Right kidney (tissue), 9 donors: ENCODE measurements at places on chromosomes 1 and 21.

DNA sequence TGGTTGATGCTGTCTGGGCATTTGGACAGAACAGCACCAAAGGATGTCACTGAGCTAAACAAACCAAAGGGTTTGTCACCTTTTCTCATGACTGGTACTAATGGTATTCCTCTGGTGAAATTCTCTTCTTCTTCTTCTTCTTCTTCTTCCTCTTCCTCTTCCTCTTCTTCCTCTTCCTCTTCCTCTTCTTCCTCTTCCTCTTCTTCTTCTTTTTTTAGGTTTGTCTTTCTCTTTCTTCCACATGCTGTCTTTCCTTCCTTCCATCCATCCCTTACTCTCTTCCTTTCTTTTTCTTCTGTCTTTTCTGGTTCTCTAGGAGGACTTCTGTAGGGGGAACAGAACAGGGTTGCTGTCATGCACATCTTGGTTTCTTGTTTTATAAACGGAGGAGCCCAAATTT lies 9.3 kb upstream of the IGFN1 start:
- no peak for DNase-seq

- no peak for DNase-seq
Observed at GRCh38 chr21:22374218-22374969, 1376.2 kb downstream of the NCAM2 start.

DNA sequence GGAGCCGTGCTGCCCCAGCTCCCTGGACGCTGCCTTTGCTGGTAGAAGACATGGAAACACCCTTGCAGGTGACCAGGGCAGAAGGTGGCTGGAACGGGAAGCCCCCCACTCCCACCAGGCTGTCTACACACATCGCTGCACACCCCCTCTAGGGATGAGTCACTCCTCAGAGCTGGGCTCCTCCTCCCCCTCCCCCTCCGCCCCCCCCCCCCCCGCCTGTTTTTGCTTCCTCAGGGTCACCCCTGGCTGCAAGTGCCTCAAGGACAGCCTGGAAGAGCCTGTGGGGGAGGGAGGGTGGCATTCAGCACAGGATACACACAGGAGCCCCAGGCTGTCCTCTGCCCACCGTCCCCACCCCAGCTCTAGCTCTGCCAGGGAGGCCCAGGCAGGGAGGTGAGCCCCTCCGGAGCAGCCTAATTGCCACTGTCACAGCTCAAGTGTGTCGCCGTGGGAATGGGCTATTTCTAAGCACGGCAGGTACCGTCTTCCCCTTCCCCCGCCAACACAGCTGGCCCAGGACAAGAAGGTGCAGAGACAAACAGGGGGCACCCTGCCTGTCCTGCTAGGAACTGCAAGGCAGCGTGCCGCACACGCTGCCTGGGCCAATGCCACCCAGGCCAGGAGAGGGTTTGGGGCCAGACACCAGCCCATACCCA lies 2.5 kb downstream of the FNDC10 start:
- peak; percentile 55 for DNase-seq

DNA sequence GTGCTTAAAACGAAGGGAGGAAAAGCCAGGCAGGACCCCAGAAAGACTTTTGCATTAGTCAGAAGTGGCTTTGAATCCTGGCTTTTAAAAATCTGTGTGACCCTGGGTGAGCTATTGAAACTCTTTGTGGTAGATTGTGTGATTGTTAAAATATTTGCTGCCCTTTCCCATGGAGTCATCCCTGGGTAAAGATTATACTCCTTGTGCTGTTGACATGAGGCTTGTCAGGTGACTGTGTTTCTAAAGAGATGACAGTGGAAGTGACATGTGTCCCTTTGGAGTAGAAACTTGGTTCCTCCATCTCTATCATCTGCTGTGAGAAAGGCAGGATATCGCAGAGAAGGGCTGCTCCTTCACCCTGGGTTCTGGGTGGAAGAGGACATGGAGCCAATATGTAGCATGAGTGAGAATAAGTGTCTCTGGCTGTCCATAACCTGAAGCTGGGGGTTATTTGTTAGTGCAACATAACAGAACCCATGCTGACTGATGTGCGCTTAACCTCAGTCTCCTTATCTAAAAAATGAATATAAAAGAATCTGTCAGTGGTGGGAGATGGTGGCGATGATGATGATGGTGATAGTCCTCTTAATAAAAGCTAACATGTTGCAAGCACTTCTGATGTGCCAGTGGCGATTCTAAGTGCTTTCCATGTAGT lies 187.6 kb downstream of the RHOU start:
- DNase-seq, result no peak

DNA sequence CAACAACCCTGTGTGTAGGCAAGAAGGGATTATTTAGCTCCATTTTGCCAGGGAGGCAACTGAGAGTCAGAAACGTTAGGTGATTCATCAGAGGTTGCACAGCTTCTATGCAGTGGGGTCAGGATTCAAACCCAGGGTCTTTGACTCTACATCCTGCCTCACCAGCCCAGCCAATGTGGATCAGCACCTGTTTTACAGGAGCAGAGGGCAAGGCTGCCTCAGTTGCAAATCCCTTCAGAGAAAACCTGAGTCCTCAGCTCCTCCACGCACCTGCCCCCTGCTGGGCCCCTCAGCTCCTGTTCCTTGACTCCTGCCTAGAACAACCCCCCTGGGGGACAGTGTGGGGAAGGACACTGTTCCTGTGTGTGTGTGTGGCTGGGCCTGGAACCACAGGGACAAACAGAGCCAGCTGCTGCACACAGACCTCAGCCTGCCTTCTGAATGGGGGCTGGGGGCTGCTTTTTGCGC lies 61.6 kb downstream of the LRRN2 start:
- no peak for DNase-seq

DNA sequence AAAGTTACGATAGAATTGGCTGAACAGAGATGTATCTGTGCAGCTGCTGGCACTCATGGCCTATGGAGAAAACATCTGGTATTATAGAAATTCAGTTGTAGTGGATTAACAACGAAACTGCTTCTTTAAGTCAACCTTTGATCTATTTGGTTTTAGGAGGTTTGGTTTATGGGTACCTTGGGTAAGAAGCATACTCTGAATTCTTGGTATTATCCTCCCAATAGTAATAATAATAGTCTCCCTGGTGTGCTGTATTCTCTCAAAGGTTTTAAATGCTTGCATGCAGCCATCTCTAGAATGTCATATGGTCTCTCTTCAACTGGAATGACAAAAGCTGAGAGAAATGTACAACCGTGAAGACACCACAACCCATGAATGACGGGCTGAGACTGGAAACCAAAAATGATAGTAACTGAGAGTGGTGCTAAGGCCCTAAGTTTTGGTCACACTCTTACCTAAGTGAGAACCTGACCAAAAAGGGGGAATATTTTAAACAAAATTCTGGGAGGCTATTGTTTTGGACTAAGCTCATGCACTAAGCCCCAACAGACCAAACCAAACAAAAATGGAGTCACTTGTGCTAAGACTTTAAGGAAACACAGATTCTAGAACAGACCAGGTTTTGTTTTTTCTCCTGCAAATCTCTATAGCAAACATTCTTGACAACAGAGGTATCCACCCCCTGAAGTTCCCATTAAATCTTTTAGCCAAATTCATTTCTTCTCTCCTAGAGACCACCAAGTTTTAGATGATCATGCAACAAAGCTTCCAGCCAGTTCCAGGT lies 17.6 kb upstream of the TMEM61 start:
- no peak for DNase-seq

DNA sequence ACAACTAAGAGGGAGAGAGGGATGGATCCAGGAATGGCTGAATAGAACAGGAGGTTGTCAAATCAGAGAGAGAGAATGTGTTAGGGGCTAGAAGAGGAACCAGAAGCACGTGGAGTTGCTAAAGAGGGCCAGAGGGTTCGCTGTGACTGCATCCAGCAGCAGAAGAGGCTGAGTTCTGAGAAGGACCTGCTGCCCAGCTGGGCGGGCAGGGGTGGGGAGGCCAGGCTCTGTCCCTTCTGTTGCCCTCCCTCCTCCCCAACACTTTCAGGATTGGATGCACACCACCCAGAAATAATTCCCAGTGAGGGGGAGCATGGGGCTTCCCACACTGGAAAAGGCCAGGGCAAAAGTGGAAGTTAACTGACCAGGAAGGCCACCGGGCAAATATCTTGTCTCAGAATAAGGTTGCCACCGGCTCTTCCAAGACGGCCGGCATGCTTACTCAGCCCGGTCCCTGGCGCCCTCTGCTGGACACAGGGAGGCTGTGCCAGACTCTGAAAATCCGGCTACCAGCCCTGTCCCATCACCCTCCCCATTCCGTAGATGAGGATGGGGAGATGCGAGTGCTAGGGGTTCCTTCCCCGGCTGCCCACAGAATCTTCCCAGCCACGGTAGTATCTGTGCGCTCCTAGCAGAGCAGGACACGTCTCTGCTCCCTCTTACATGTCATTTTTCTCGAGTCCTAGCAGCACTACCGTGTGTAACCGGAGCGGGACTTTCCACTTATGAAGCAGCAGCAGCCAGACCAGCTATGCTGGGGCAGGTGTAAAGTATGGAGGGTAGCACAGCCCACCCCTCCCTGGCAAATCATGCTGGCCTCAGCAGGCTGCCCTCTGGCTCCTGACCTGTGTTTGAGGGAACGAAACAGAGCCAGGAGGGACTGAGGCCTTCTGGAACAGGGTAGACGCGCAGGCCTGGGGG lies 46.8 kb upstream of the A3GALT2 start:
- DNase-seq, result peak; percentile 72
